Activated CD8-positive, alpha-beta memory T cell treated with anti-CD3 and anti-CD28 coated beads for 4 hours (primary cell): ENCODE measurements at places on chromosomes 1 and 21.

GRCh38 chr21:33561373-33561772 is 18.5 kb downstream of the SON start:
- DNase-seq = no peak

DNA sequence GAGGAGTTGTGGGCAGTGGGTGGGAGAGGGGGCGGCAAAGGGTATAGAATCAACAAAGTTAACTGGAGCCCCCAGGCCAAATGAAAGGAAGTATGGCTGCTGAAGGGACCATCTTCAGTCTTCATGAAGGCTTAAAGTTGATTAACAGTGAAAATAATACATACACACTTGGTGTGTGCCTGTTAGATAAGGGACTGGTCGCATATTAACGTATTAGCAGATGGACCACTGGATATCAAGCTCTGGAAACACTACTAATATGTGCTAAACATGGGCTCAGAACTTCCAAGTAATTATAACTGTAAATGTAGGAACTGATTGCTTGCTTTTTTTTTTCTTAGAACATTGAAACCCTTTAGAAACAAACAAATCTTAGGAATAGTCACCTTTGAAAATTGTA is 224.7 kb upstream of the KIAA0040 start:
- DNase-seq = no peak

GRCh38 chr1:91334856-91335255 is 69.8 kb downstream of the HFM1 start:
- DNase-seq = no peak

GRCh38 chr1:227261501-227261900 is 56.8 kb downstream of the CDC42BPA start:
- no peak for DNase-seq

- DNase-seq = no peak
Measured at GRCh38 chr1:172134087-172134731, 286.3 kb upstream of the C1orf105 start.

DNA sequence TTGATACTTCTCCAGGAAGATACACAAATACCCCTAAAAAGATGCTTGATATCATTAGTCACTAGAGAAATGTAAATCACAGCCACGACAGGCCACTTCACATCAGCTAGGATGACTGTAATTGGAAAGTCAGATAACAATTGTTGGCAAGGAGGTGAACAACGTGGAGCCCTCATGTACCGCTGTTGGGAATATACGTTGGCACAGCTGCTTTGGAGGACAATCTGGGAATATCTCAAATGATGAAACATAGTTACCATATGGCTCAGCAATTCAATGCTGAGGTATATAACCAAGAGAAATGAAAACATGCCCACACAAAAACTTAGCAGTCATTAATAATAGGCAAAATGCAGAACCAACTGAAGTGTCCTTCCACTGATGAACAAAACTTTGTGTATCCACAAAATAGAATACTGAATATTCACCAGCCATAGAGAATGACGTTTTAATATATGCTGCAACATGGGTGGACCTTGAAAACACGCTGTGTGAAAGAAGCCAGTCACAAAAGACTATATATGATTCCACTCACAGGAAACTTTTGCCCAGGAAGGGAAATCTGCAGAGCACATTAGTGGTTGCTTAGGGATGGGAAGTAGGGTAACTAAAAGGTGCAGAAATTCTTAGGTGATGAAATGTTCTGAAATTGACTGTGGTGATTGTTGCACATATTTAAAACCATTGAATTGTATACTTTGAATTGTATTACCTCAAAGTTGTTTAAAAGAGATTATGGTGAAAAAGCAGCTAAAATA is 95.4 kb downstream of the AHCTF1 start:
- no peak for DNase-seq

DNA sequence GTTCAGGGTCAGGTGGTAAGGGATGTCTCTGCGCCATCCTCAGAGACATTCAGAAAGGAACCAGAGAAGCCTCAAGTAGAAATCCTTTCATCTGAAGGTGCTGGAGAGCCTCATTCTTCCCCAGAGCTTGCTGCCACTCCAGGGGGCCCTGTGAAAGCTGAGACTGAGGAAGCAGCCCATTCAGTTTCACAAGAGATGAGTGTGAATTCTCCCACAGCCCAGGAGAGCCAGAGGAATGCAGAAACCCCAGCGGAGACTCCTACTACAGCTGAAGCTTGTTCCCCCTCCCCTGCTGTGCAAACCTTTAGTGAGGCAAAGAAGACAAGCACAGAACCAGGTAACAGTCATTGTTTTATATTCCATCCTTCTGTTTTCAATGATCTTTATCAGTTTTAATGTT is 38.7 kb downstream of the ZBTB40 start:
- no peak for DNase-seq

DNA sequence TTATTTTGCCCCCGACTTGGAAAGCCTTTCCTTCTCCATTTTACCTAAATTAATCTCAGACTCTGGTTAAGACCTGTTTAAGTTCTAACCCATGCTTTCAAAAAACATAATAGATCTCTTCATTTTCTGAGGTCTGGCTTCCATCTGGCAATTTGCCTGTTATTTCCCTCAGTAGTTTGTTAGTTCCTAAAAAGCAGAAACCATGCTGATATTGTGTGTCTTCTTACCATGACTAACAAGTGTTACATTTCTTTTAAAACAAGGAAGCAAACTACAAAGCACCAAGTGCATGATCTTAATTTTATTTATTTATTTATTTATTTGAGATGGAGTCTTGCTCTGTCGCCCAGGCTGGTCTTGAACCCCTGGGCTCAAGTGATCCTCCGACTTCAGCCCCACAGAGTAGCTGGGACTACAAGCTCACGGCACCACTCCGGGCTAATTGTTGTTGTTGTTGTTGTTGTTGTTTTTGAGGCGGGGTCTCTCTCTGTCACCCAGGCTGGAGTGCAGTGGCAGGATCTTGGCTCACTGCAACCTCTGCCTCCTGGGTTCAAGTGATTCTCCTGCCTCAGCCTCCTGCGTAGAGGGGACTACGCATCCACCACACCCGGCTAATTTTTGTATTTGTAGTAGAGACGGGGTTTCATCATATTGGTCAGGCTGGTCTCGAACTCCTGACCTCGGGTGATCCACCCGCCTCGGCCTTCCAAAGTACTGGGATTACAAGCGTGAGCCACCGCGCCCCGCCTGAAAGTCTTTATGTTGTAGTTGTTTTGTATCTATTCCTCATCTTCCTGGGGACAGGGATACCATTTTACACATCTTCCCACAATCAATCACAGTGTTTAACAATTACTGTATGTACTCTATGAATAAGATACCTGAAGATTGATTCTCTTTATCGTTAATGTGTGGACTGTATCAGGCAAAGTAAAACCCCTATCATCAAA is 1.3 kb upstream of the PATJ start:
- no peak for DNase-seq

DNA sequence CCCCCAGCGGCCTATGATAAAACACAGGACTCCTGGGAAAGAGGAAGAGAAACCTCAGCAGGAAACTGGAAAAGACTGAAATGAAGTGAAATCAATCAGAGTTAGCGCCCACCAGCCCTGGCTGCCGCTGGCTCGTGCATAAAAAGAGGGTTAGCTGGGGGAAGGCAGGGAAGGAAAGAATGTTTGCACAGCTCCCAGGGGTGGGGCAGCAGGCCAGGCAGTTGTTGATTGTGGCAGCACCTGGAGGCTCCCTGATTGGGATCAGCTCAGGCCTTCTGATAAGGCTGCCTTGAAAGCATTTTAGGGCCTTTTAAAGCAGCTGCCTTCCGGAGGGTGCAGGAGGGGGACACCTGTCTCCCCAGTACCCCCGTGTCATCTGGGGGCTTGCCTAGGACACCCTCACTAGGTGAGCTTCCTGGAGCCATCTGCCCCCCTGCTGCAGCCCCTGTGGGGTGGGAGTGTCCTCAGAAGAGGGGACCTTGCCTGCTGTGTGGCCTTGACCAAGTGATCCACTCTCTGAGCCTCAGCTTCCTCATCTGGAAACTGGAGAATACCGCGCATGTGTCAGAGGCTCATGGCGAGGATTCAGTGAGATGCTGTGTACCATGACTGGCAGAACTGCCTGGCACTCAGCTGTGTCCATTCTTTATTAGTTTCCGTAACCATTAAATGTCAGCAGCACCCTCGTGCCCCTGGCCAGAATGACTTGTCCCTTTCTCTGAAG is 6.6 kb downstream of the EPHB2 start:
- DNase-seq = no peak

GRCh38 chr1:111140680-111140967 is 601 bp downstream of the CEPT1 start:
- DNase-seq = no peak

DNA sequence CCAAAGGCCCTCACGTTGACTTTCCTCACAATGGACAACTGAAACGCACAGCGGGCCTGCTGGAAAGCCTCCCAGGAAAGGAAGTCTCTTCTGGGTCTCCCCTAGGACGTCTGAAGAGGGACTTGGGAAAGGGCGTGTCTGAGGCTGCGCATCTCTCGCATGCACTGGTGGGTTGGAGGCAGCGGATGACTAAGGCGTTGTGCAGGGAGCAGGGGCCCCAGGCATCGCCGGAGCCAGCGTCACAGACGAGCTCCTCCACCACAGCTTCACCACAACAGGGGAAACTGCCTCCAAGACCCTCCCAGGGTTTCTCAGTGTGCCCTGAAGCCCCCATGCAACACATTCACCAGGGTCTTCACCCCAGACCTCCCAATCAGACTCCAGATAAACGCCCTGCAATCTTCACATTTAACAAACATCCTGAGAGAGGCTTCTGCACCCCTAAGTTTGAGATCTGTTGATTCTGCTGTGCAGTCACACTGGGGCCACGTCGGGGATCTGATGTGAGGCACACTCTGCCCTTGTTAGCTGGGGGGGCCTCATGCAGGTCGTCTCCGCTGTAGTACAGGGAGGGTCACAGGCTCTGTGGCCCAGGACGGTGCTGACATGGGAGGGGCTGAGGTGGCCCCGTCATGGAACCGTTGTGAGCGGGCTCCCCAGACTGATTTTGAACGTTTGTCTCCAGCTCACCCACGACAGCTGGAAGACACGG is 7.0 kb upstream of the TFF1 start:
- no peak for DNase-seq

DNA sequence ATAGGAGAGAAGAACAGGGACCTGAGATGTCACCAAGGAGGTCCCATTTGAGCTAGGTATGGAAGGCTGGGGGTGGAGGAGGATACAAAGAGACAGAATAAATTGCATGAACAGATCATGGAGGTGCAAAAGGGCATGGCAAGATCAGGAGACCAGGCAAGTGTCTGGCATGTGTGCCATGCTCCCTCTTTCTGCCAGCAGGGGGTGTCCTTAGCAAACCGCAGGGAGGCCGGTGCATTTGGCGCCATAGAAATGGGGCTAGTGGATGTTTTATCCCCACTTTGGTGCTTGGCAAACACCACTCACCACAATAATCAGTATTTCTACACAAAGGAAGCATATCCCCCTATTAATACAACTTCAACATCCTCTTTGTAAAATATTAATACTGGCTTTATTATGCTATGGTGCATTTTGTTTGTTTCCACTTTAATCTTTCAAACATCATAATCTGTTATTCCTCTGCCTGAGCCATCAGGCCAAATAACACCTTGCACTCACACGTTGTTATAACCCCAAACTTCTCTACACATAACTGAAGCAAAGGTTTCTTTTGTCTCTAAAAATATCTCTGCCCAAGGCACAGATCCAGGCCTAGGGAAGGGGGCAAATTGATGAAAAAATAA is 25.9 kb downstream of the S100A6 start:
- peak; percentile 25 for DNase-seq

DNA sequence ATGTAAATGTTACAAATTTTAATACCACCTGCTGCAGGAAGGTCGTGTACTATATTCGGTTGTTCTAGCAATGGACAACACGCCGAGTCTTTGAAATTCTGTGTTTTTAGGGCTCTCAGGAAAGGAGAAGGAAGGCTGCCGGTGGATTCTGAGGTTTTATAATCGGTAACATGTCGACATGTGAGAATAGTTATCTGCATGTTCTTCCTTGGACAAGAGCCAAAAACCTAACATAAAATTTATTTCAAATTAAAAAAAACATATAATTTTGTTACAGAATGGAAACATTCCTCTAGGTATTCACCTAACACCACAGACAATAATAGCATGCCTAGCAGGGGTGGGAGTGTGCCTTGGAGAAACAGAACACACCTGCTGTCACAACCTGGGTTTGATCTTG is 4.8 kb downstream of the PSMG1 start:
- DNase-seq = no peak

DNA sequence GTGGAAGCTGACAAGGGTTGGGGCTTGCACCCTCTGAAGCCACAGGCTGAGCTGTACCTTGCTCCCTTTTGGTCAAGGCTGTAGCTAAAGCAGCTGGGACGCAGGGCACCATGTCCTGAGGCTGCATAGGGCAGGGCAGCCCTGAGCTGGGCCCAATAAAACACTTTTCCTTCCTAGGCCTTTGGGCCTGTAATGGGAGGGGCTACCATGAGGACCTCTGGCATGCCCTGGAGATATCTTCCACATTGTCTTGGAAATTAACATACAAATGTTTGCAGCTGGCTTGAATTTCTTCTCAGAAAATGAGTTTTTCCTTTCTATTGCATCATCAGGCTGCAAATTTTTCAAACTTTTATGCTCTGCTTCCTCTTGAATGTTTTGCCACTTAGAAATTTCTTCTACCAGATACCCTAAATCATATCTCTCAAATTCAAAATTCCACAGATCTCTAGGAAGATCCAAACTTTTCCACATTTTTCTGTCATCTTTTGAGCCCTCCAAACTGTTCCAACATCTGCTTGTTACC is 32.9 kb upstream of the TTLL7 start:
- DNase-seq = no peak

GRCh38 chr1:35560256-35561225 is 2.9 kb downstream of the NCDN start:
- no peak for DNase-seq

DNA sequence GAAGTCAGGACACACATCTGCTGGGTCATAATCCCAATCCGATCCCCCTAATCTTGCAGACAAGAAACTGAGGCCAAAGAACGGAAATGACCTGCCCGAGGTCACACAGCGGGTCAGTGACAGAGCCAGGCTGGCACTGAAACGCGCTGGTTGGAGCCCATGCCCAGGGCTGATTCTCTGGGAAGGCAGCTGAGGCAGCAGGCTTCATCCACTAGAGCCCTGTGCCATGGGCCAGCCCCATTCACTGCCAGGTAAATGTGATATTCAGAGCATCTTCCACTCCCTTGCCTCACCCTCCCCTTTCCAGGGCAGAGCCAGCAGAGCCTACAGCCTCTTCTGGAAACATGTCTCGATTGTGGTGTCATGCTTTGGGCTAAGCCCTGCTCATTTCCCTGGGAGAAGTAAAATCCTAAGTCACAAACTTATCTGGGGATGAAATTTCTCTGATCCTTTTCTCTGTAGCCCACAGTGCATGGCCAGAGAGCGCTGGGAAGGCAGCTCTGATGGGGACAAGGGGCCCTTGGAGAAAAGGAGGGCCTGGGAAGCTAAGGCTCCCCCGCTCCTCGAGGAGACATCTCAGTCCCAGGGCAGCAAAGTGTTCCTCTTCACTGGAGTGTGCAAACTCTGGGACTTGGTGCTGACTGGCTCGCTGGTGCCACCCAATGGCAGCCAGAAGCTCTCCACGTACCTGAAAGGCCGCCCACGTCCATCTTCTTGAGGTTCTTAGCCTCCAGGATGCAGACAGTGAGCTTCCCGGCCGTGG is 110.4 kb downstream of the SYT2 start:
- DNase-seq = no peak

GRCh38 chr1:230875370-230875769 is 7.0 kb upstream of the C1orf198 start:
- no peak for DNase-seq
